NK-92 treated with Interleukin-12 subunit alpha and Interleukin-12 subunit beta, amount 100 ng/mL, for 24 hours (cell line): ENCODE measurements at places on chromosomes 3 and 15.
A peak's percentile ranks its signal among the peaks of the same experiment; 100 is the strongest.

GRCh38 chr3:152053866-152054265 is 180.4 kb downstream of the SUCNR1 start:
- no peak for DNase-seq

GRCh38 chr15:91104111-91104510 is 4.1 kb downstream of the SV2B start:
- DNase-seq, result no peak

- DNase-seq, result no peak
Observed at GRCh38 chr3:149898771-149899170, 71.9 kb downstream of the PFN2 start.

- no peak for DNase-seq
Observed at GRCh38 chr3:67678665-67679064, 24.3 kb upstream of the SUCLG2 start.

- no peak for DNase-seq
Observed at GRCh38 chr15:93861413-93861812, 369.9 kb upstream of the MCTP2 start.

DNA sequence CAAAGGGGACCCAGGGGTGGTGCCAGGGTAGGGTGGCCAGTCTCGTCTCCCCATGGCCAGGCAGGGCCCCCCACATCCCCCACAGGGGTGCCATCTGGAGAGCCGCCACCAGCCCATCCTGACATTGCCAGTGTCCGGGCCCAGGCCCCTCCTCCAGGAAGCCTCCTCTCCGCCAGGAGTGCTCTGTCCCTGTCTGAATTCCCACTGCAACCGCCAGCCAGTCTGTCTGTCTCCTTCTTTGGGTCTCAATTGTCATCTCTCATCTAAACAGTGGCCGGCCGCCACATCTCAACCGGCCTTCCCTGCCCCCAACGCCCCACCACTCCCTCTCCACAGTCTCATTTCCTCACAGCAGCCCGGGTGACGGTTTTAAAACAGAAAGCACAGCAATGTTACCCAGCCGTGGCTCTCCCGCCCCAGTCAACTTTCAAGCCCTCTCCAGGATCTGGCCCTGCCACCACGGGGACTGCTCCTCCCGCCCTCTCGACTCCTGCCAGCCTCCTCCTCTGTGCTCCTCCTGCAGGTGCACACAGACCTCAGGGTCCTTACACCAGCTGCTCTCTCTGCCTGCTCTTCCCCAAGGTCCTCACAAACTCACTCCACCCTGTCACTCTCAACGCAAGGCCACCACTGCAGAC is 57.0 kb downstream of the IQSEC1 start:
- no peak for DNase-seq

- DNase-seq, result no peak
Observed at GRCh38 chr3:194133661-194134230, 2.2 kb upstream of the HES1 start.

DNA sequence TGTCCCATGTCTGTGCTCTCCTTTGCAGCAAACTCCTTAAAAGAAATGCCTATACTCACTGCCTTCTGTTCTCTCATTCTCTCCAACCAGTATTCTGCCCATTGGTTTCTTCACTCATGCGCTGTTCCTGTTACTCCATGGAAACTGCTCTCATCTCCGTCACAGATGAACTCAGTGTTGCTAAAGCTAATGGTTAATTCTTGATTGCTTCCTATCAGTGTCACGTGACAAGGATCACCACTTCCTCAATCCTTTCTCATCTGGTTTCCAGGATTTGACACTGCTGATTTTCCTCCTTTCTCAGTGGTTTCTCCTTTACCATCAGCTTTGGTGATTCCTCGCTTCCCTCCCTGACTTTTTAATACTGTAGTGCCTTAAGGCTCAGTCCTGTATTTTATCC is 2.6 kb downstream of the DPH3 start:
- DNase-seq, result no peak

GRCh38 chr3:122396511-122396910 is 12.5 kb downstream of the FAM162A start:
- DNase-seq, result no peak

GRCh38 chr15:59179717-59180116 is 26.9 kb upstream of the LDHAL6B start:
- DNase-seq, result no peak

DNA sequence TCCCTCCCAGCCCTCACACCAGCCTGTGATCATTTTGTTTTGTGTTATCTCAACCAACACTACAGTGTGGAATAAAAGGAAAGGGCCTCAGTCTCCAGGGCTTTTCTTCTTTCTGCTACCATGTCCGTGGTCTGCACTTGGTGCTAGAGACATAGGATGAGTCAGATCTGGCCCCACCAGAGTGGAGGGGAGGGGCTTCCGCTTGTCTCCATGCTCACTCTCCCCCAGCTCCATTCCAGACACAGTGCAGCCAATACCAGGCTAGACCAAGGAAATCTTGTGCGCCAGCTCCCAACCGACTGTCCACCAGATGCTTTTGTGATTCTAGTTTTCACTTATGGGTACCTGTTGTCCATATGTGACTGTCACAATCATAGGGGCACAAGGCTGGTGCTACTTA is 51.9 kb upstream of the TMEM115 start:
- DNase-seq, result no peak

DNA sequence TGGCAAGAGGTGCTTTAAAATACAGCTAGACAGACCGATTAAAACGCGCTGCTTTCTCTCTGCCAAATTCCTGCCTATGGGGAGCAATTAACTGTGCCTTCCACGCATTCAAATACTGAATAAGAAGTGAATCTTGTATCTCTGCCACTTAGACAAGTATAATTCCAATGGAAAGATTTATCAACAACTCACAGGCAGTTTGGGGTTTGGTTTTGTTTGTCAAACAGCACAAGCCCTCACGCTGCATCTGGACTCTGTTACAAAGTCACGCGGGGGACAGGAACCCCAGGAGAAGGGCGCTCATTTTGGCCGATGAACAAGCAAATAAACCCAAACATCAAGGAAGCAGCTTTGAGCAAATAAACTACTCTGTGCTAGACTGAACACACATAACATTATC is 61.8 kb upstream of the TMCO5A start:
- no peak for DNase-seq

DNA sequence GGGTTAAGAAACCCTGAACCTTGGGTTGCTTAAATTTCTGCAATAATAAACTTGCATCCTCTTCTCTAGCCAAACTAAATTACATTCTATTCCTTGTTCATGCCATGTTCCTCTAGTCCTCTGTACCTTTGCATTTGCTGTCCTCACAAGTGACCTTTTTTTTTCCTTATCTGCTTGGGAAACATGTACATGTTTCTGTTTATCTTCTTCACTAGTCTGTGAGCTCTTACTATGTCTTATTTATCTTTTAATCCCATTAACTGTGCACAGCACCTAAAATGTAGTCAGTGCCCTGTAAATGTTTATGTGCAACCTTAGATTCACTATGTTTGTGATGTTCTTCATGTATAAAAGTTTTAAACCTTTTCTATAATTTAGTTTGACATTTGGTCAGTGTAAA is 61.9 kb downstream of the REC114 start:
- DNase-seq, result no peak

DNA sequence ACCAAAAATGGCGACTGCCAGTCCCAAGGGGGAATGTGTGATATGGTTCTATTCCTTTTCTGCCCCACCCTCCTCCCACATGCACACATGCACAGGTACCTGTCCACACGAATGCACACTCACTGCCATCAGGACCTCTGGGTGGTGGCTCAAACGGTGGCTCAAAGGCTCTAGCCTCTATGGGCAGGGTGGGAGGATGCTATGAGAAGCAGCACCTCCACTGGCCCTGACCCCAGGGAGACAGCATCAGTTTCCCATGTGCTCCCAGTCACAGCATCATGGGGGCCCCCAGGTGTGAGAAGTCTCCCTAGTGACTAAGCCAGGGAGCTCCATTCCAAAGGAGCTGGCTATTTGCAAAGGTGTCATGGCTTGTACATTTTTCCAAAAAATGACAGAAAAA is 15.9 kb downstream of the SEMA3G start:
- DNase-seq, result no peak

DNA sequence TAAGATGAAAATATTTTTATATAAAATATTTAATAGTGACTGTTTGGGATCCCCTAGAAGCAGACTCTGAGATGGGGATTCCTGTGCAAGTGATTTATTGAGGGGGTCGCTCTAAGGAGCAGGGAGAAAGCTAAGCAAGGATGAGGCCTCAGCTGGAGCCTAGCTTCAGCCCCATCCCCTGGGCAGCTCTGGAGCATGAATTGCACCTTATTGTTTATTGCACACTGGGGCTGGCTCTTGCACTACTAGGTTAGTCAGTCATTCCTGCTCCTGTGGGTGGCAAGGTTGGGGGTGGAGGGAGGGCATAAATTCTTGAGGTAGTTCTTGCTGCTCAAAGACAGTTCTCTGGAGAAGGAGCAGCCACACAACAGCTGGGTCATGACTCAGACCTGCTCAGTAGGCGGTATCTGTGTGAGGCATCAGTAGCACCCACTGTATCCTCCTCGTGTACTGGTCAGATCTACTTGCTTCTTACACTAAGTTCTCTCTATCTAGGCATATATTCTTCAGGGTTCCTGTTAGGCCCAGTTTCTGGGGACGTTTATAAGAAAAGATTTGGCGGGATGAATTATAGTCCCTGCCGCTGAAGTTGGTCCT is 27.2 kb upstream of the TNFSF10 start:
- peak; percentile 69 for DNase-seq

DNA sequence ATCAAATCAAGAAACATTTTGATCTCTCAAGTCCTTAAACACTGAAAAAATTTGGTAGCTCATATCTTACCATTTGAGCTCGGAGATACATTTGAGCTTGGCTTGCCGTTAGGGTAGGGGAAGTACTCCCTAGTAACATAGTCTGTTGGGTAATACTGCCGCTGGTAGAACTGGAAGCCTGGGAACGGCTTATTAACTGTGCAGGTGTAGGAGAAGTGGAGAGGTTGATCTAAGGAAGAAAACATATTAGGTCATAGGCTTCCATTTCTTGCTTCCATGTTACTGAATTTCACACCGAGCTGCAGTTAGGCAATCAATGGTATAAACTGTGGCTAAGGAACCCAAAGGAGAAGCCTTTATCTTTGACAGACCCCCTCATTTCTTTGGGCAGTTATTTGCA is 32.5 kb downstream of the PHC3 start:
- DNase-seq, result no peak

DNA sequence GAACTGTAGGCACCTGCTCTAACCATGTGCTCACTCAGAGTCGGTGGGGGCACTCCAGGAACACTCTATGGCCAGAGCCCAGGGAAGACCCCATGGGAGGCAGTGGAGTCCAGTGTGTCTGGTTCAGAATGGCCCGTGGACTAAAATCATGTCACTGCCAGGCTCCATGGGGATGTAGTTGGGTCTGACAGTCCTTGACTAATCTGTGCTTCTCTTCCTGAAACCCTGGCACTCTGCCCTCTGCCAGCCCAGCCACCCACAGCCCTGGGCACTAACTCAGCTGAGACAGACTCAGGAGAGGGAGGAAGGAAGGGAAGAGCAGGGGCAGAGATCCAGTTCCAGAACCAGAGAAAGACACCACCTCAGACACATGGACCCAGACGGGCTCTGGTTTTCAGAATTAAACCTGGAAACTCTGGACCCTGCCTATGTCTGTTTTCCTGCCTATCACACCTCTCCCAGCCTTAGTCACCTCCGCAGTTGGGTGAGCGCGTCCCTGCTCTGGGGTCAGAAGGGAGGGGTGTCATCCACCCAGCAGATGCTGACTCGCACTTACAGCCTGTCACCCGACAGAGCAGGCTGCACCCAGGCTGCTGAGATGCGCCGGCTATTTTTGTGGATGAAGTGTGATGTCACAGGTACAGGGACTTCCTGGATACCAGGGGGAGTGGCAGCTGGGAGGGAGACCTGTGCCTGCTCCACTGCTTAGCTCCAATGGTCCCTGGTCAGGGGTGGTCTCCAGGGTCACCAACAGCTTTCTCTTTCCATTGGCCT is 56.8 kb upstream of the INSYN1 start:
- no peak for DNase-seq

GRCh38 chr3:22960105-22960984 is 242.8 kb upstream of the UBE2E2 start:
- no peak for DNase-seq

GRCh38 chr3:99857278-99857677 is 39.6 kb downstream of the CMSS1 start:
- no peak for DNase-seq

DNA sequence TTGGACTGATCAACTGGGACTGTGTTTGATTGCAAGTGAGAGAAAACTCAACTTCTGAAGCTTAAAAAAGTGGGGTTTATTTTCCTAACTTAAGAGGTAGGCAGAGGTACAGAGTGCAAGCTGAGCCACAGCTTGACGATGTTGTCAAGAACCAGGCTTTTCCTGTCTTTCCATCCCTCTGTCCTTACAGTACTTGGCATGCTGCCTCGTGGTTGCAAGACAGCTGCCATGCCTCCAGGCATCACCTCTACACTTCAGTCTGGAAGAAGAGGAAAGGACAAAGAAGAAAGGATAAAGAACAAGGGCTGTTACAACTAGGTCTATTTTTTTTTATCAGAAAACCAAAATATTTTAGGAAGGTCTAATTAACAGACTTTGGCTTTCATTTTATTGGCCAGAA is 51.8 kb upstream of the GALNT15 start:
- DNase-seq, result no peak

DNA sequence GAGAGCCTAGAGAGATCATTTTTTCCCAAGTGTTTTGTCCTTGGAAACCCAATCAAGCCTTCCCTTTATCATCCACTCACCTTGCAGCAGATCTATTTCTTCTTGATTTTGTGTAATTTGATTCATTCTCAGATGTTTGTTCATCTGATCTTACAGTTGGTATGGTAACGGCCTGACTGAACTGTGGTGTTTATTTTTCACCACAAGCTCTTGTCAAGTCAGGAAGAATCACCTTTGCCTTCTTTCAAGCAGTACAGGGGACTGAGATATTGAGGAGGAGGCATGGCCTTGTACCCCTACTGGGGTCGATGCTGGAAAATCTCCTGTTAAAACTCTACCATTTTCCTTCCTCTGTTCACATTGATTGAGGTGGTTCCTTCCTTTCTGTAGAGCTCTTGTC is 361.4 kb upstream of the CFAP20DC start:
- DNase-seq, result no peak

DNA sequence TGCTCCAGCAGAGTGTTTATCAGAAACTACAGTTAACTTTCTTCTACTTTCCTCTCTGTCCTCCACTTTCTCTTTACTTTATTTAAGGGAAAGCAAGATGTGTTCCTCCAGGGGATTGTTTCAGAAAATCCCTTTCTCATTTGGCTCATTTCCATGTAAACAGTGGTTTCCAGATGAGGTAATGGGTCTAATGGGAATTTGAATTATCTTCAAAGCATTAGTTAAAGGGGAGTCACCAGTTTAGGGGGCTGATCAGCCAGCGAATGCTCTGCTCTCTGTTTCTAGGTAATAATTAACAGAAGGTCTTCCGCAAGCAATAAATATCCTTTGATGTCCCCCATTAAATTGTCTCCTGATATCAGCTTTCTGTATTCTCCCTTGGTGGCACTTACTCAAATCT is 30.4 kb upstream of the ZNF639 start:
- DNase-seq, result no peak

- DNase-seq, result no peak
Observed at GRCh38 chr3:113018536-113019181, 27.9 kb downstream of the GTPBP8 start.
